ENCODE measurements at places on chromosomes 2 and 18. TPM values are rescaled to one million over a fixed set of nuclear protein-coding genes. Genes with fewer than 3 reads are reported as not detected.

DNA sequence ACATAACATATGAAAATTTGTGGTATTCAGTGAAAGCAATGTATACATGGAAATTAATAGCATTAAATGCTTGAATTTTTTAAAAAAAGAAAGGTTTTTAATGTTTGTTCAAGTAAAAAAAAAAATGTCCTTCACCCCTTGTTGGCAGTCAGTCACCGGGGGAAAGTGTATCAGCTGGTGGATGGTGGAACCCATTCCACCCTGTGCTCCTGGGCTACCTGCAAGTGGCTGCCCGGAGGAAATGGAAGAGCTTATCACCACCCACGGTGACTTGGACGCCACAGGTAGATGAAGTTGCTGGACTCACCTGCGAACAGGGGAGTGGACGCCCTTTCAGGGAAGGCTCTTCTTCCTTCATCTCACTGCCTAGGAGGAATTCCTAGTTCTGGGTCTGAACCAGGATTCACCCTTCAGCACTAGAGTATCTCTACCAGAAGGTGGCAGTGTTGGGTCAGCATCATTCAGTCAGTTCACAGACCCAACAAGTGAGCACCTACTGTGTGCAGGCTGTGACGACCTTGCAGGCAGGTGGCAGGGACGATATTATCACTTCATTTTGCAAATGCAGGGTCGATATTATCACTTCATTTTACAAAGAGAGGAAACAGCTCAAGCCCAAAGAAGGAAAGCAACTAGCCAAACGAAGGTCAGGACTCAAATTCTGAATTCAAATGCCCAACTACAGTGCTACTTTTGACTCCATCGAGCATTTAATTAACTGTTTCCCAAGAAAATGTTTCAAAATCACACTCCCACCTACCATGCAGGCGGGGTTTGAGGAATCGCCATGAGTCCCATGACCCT lies 35.8 kb downstream of the CIB4 start:
- H3K4me1 ChIP-seq, result peaks cover 34% of the 10 kb centered on the region
- peak overlapping the region; percentile 43 for H3K4me3 ChIP-seq
- no peaks in the 10 kb centered on the region for H3K36me3 ChIP-seq
- H3K27ac ChIP-seq, result peak overlapping the region; percentile 88
- DNase-seq, result peak; percentile 46

GRCh38 chr2:234031207-234031606 lies 19.3 kb upstream of the SPP2 start:
- peaks cover 10% of the 10 kb centered on the region for H3K27me3 ChIP-seq
- DNase-seq, result no peak
- no peak overlapping the region for H3K4me3 ChIP-seq
- no peak overlapping the region for H3K27ac ChIP-seq
- H3K4me1 ChIP-seq, result peaks cover 15% of the 10 kb centered on the region

DNA sequence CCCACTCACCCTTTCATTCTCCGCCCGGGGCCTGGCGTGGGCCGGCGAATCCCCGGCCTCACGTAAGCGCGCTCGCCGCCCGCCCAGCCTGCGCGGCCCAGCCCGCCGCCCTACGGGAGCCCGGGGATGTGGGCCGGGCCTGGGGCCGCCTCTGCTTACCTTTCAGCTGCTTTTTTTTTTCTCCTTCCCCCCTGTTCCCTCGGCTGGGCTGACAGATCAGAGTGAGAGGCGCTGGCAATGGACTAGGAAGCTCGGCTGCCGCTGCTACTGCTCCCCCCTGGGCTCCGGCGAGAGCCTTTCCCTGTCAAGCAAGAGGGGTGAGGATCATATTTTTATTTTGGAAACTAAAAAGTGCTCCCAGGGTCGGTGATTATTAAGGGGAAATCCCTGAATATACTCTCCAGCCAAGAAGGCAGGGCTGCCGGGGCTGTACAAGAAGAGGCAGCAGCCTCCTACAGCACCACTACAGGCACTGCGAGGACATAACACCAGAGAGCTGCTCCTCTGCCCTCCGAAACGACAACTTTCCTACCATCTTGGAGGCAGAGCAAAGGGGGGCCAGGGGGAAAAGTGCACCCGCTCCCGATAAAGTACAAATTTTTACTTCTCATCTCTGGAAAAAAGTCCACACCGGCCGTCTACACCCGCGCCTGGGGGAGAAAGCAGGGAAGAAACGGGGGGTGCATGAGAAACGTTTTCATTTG lies at the start of gene INO80D:
INO80D (minus strand) TSS at position 433 of the 704 bp plus-strand sequence. CDS start 23,158 bp downstream, outside the sequence.
- H3K36me3 ChIP-seq, result peaks cover 5% of the 10 kb centered on the region
- peak within 1 kb of the TSS; percentile 100 for H3K27ac ChIP-seq
- H3K4me1 ChIP-seq, result peaks cover 18% of the 10 kb centered on the region
- peak within 1 kb of the TSS; percentile 95 for H3K4me3 ChIP-seq
- no peaks in the 10 kb centered on the region for H3K27me3 ChIP-seq
- DNase-seq, result peak; percentile 53

The GPR55 gene
- total RNA-seq, result not detected

- H3K4me3 ChIP-seq, result no peak overlapping the region
- no peak for DNase-seq
- H3K4me1 ChIP-seq, result peaks cover 13% of the 10 kb centered on the region
- H3K27ac ChIP-seq, result no peak overlapping the region
- no peaks in the 10 kb centered on the region for H3K36me3 ChIP-seq
Measured at GRCh38 chr2:167480232-167480985, 592.1 kb downstream of the XIRP2 start.

DNA sequence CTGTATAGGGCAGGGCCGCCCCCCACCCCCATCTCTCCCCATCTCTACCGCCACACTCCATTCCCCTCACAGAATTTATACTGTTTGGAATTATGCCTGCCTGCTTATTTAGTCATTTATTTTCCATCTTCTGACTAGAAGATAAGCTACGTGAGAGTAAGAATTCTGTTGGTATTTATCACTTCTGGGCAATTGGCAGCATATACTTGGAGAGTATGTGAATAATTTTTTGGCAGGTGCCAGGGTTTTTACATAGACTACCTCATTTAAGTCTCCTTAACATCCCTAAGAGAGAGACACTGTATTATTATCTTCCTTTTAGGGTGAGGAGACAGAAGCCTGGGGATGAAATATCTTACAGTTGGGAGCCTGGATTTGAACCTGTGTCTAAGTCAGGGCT lies 45.0 kb downstream of the SLC4A1AP start:
- H3K4me3 ChIP-seq, result no peak overlapping the region
- no peak for DNase-seq
- no peaks in the 10 kb centered on the region for H3K27me3 ChIP-seq

The SPATA3 gene
- not detected for total RNA-seq

- no peak overlapping the region for H3K4me3 ChIP-seq
- H3K4me1 ChIP-seq, result peaks cover 50% of the 10 kb centered on the region
- no peaks in the 10 kb centered on the region for H3K27me3 ChIP-seq
- no peak overlapping the region for H3K27ac ChIP-seq
- no peak for DNase-seq
- no peaks in the 10 kb centered on the region for H3K36me3 ChIP-seq
Measured at GRCh38 chr2:96913398-96914202, 43.7 kb upstream of the SEMA4C start.

GRCh38 chr2:78541451-78542267 lies 483.8 kb upstream of the REG3G start:
- H3K4me3 ChIP-seq, result no peak overlapping the region
- DNase-seq, result no peak
- H3K27ac ChIP-seq, result no peak overlapping the region
- H3K36me3 ChIP-seq, result no peaks in the 10 kb centered on the region

DNA sequence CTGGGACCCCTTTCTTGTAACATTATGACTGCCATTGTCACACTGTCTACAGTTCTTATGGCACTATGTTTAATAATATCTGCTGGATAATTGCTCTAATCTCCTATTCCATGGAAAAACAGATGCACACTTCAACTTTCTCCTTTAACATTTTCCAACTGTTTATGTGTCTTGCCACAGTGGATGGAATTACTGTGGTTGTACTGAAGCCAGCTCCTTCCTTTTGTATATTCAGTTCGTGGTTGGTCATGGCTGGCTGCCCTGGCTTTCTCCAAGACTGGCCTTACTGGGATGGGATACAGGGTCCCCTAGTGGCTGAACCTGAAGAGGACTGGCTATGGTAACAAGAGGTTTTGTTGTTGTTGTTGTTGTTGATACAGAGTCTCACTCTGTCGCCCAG lies 113.9 kb downstream of the SS18 start:
- no peaks in the 10 kb centered on the region for H3K36me3 ChIP-seq
- no peak overlapping the region for H3K4me3 ChIP-seq
- DNase-seq, result no peak
- H3K4me1 ChIP-seq, result no peaks in the 10 kb centered on the region
- H3K27ac ChIP-seq, result no peak overlapping the region

- H3K27me3 ChIP-seq, result no peaks in the 10 kb centered on the region
- H3K36me3 ChIP-seq, result peaks cover 6% of the 10 kb centered on the region
- no peak for DNase-seq
- no peaks in the 10 kb centered on the region for H3K4me1 ChIP-seq
- H3K4me3 ChIP-seq, result no peak overlapping the region
Measured at GRCh38 chr2:68589963-68590362, 53.4 kb upstream of the PROKR1 start.

The MTLN gene
- 7.6 TPM for total RNA-seq

DNA sequence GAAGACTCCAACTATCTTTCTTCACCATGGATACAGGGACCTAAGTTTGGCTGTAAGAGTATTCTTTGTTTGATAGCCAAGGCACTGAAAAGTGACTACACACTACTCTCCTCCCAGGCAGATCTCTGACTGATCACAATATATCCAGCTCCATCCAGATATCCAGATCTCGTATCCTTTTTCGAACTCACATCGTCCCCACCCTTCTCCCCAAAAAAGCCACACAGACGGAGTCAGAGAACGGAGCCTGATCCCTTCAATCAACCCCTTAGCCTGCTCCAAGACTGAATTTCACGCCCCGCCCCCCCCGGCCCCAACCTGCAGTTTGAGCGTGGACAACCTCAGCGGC lies 533 bp downstream of the DHX57 start:
- DNase-seq, result no peak
- peaks cover 20% of the 10 kb centered on the region for H3K36me3 ChIP-seq
- no peaks in the 10 kb centered on the region for H3K27me3 ChIP-seq
- peak overlapping the region; percentile 91 for H3K27ac ChIP-seq
- H3K4me1 ChIP-seq, result peaks cover 21% of the 10 kb centered on the region
- H3K4me3 ChIP-seq, result peak overlapping the region; percentile 84

GRCh38 chr2:129055242-129055641 lies 736.6 kb upstream of the HS6ST1 start:
- no peaks in the 10 kb centered on the region for H3K36me3 ChIP-seq
- no peak overlapping the region for H3K4me3 ChIP-seq
- H3K27me3 ChIP-seq, result no peaks in the 10 kb centered on the region
- DNase-seq, result no peak
- H3K27ac ChIP-seq, result no peak overlapping the region

The MYO5B gene
- total RNA-seq, result 15.6 TPM

DNA sequence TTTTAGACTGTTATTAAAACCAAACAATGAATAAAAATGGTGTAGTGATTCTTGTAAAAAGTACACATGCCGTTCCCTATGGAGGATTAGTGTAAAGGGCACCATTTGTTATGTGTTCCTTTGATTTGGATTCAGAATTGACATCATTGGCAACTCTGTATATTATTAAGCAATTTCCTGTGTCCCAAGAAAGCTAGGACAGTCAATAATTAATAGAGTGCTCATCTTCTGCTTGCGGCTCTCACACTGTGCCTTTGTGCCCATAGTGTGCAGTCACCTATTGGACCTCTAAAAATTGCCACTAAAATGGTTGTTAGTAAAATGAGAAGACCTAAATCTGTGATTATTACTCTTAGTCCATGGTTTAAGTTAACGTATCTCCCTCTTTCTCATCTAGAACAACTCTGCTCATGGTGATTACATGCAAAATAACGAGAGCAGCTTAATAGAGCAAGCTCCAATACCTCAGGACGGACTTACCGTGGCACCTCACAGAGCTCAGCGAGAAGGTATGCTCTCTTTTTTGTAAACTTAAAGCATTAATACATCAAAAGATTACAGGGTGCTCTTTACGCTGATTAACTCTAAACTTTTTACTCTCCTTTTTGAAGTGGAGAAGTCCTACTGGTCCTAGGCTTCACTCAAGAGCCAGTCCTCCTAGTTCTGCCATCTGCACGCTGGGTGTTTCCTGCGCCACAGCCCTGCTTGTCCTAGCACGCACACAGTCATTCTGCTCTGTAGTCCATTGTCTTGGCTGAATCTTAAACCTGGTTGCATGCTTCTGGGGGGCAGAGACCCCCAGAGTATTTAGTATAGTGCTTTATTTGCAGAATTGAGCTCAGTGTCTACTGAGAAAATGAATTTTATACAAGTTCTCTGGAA lies 16.7 kb downstream of the ZCCHC2 start:
- no peaks in the 10 kb centered on the region for H3K4me1 ChIP-seq
- DNase-seq, result no peak
- H3K27ac ChIP-seq, result no peak overlapping the region
- H3K4me3 ChIP-seq, result no peak overlapping the region
- no peaks in the 10 kb centered on the region for H3K27me3 ChIP-seq

GRCh38 chr2:16239296-16239850 lies 299.0 kb downstream of the MYCN start:
- H3K27me3 ChIP-seq, result no peaks in the 10 kb centered on the region
- no peak for DNase-seq
- H3K4me3 ChIP-seq, result no peak overlapping the region
- no peak overlapping the region for H3K27ac ChIP-seq

- peaks cover 23% of the 10 kb centered on the region for H3K4me1 ChIP-seq
- peak overlapping the region; percentile 68 for H3K27ac ChIP-seq
- DNase-seq, result no peak
- no peaks in the 10 kb centered on the region for H3K36me3 ChIP-seq
Measured at GRCh38 chr2:176668912-176669311, 399.7 kb downstream of the MTX2 start.
